ENCODE measurements at places on chromosomes 12 and 14.

GRCh38 chr12:26845057-26845666 lies 12.2 kb upstream of the ITPR2 start:
- DNase-seq, result peak; percentile 40

- no peak for DNase-seq
Observed at GRCh38 chr12:95107362-95107761, 33.9 kb upstream of the NR2C1 start.

DNA sequence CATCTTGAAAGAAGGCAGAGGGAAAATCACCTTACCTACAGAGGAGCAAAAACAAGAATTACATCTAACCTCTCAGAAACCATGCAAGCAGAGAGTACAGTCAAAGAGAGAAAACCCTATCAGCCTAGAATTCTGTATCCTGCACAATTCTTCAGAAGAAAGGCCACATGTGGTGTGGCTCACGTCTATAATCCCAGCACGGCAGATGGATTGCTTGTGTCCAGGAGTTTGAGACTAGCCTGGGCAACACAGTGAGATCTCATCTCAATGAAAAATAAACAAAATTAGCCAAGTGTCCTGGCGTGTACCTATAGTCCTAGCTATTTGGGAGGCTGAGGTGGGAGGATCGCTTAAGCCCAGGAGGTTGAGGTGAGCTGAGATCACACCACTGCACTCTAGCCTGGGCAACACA lies 48.2 kb downstream of the ATF7 start:
- no peak for DNase-seq

- no peak for DNase-seq
Observed at GRCh38 chr12:68613209-68613904, 2.7 kb downstream of the RAP1B start.

- peak; percentile 78 for DNase-seq
Observed at GRCh38 chr12:29725587-29726320, 58.0 kb downstream of the TMTC1 start.

All from Ammon's horn (tissue), 1 donor.